Osteoblast (primary cell): ENCODE measurements at places on chromosomes 4 and X. TPM values are rescaled to one million over a fixed set of nuclear protein-coding genes. Genes with fewer than 3 reads are reported as not detected.

The MAOB gene
- total RNA-seq, result 0.29 and 0.72 TPM in 2 replicates

The UCP1 gene
- not detected in 2 replicates for total RNA-seq

The EMD gene
- 28.0 and 29.7 TPM in 2 replicates for total RNA-seq

DNA sequence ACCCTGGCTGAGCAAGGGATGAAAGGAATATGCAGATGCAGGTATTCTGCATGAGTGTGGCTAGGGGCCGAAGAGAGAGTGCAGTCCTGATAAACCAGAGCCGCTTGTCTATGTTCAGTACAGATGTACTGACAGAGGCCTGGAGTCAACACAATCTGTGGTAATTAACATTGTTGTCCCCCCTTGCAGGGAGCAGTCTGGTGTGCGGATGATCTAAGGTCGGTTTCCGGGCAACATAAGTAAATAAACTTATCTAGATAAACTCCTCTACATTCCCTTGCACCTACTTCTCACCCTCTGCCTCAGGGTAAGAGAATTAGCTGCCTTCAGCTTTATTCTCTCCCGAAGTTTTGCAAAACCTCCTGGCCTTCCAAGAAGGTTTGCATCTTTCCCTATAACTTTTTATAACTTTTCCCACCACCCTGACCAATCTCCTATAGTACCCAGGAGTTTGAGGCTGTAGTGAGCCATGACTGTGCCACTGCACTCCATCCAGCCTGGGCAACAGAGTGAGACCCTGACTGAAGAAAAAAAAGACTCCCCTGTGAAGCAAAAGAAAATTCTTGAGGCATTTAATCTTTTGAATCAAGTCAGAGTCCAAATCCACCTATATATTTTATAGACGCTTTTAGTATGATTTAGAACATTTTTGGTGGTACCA lies 26.6 kb downstream of the SNX25 start:
- no peak for DNase-seq

DNA sequence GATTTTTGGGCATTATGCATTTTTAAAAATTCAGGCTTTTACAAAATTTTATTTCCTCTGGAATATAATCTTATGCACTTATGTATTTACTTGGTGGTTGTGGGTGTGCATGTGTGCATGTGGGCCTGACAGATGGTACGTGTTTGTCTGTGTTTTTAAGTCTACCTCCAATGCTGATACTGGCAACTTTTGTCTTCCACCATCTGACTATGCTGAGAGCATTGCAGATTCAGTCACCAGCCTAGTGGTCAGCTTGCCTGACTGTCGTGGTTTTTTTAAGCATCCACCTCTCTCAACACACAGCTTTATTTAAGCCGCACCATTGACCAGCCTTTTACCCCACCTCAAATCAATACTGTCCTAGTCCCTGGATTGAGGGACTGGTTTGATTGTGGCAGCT lies 37.1 kb downstream of the FSTL5 start:
- DNase-seq, result no peak
